ENCODE measurements at places on chromosomes 12 and 14.

DNA sequence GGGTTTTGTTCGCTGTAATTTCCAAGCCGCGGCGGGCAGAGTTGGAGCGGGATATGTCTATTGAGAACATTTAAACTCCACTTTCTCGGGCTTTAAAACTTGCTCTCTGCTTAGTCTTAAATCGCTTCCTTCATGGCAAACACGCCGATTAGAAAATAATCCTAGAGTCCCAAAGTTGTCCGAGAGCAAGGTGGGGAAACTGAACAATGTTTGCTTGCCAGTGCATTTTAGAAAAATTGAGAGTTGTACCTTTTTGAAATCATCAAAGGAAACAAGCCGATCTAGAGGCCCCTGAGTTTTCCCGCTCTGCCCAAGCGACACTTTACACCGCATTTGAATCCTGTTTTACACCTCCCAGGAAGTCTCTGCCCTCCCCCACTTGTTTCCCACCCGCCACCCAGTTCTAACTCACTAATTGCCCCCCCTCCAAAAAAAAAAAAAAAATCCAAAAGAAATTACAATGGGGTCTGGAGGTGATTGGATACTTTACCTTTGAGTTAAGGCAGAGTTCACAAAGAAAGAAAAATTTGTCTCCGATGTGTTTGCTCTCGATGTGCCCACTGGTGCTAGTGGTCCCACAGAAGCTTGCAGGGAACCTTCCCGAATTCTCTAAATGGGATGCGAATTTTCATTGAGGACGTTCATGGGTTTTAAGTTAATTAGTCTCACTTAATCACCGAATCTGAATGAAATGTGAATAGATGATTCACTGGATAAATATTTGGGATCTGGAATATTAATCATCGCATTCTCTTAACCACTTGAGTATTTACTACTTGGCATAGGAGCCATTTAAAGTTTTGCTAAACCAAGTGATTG, 2.3 kb downstream of the HMGA2 start:
- DNase-seq, result no peak

- peak; percentile 76 for DNase-seq
These were observed 7.6 kb upstream of the PFDN5 start for GRCh38 chr12:53287741-53288216.

DNA sequence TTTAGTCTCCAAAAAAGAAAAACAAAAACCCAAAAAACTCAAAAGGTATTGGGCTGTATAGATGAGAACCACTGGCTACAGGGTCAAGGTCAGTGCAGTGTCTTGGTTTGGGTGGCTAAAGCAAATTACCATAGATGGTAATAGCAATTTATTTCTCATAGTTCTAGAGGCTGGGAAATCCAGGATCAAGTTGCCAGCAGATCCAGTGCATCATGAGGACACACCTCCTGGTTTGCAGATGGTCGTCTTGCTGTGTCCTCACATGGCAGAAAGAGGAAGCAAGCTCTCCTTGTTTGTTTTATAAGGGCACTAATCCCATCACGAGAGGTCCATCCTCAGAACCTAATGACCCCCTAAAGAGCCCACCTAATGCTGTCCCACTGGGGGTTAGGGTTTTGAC, 11.2 kb downstream of the COX14 start:
- DNase-seq, result no peak

GRCh38 chr12:65019696-65020234, 101.3 kb downstream of the WIF1 start:
- DNase-seq, result no peak

GRCh38 chr12:12887471-12887870, 3.9 kb upstream of the GPRC5A start:
- no peak for DNase-seq

DNA sequence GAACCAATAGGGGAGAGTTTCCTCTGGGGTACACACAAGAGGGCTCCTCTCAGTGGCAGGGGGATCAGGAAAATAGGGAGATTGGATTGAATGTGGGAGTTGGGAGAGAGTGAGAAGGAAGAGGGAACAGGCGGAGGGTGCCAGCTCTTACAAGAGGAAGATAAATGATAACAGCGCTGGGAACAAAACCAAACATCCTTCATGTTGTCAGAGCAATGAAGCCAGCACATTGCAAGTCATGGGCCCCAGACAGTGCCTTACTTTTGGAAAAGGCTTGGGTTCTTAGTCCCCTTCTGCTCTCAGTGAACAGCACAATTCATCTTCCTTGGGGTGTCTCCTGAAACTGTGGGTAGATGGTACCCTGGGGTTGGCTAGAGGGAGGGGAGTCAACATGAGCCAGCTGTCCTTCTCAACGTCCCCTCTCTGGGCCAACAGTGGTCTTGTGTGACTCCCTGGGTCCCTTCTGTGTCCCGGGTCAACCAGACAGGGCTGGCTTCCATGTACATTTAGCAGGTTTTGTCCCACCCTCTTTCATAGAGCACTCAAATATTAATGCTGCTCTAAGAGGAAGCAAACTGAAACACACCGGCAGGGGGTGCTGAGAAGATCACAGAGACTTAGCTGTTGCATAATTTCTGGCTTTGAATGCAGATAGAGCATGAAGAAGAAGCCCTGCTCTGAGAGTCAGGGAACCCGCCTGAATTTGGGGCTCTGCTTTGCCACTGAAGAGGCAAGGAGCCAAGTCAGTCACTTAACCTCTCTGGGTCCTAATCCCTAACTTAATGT, 138.5 kb downstream of the ESRRB start:
- no peak for DNase-seq

- no peak for DNase-seq
These were observed 161.9 kb upstream of the WSCD2 start for GRCh38 chr12:107967170-107967569.

DNA sequence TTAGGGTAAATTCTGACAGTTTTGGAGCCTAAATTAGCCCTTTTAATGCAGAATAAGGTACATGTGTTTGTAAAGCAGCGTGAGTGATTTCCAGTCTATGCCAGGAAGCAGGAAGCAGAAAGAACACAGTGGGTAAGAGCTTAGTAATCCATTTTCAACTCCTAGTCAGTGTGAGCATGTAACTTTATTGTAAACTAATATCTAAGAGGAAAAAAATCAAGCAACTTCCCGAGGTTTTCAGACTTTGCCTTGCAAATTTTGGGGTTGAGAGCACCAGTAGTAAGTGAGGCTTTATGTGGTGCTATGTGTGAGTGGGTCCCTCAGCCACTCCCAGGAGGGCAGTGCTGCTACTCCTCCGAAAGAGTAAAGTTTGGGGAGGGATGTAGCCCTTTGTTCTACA, 2.9 kb downstream of the CIPC start:
- no peak for DNase-seq

All from activated naive CD4-positive, alpha-beta T cell treated with anti-CD3 and anti-CD28 coated beads, Interleukin-2, amount 50 U/mL, for 16 hours (primary cell).